ENCODE measurements at places on chromosomes 5 and 9.

- DNase-seq = peak; percentile 63
These were observed 23.4 kb downstream of the LCP2 start for GRCh38 chr5:170273968-170274710.

- DNase-seq = no peak
These were observed 200.5 kb upstream of the KLF9 start for GRCh38 chr9:70614786-70615463.

DNA sequence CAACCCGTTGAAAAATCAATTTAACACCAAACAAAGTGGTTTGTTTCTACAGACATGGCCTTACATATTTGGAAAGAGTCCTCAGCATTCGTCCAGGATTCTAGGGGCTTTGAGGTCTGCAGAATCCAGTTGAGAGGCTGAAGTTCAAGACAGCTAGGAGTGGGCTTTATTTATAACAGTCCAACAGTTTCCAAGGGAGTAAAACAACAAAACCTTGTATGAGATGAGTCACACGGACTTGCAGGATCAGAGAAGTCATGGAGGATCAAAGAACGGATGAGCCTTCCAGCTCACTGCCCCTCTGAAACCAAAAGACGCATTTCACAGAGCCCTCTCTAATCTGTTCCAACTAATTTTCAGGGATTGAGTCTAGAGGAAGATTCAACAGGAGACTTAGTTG lies 11.1 kb upstream of the ESM1 start:
- no peak for DNase-seq

DNA sequence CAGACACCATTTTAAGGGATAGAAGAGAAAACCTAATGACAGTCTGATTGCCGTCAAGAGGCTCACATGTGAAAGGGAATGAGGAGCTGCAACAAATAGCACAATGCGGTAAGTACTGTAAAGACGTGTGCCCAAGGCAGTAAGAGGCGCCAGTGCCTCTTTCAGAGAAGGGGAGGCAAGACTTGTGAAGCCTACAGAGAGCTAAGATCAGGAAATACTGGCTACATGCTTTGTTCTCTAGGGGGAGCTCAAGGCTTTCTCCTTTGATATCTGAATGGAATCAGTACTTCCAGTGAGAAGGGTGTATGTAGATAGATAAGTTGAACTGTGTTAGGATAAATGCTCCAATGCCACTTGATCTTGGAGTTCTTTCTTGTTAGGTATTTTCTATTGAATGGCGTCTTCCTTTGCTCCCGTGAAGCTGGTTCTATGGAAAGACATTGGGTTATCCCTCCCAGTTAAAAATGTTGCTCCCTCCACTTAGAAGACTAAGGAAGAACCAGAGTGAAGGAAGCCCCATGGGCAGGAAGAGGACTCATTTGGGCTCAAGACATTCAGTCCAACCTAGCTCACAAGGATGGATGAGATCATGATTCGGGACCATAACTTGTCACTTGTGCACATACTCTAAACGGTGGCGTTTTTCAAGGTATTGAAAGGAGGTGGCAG lies 23.5 kb upstream of the ALDOB start:
- DNase-seq = peak; percentile 9

GRCh38 chr9:115234094-115234493 lies 116.1 kb upstream of the TNC start:
- DNase-seq = no peak

GRCh38 chr9:122396614-122397148 lies 25.9 kb downstream of the PTGS1 start:
- DNase-seq = no peak

GRCh38 chr5:34731435-34732232 lies 75.5 kb downstream of the RAI14 start:
- DNase-seq = no peak

DNA sequence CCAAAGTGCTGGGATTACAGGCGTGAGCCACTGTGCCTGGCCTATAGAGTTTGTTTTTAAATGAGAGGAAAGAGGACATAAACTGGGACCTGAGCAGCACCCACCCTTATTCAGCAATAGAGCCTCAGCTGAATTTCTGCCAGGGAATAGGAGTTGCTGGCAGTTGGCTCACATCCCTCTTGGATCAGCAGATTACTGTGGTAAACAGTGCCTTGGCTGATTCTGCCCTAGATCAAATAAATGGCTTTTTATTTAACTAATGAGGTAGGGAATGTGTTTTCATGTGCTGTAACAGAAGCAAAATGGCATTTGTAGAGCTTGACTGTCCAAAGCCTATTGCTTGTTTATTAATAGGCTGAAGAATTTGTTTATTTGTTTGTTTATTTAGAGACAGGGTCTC lies 2.1 kb downstream of the ARHGEF37 start:
- DNase-seq = no peak

- DNase-seq = no peak
These were observed 13.3 kb downstream of the PHF2 start for GRCh38 chr9:93589688-93590087.

GRCh38 chr9:83059417-83059816 lies 3.5 kb downstream of the RASEF start:
- DNase-seq = no peak

- no peak for DNase-seq
These were observed 2.6 kb downstream of the IGFBPL1 start for GRCh38 chr9:38421498-38422211.

DNA sequence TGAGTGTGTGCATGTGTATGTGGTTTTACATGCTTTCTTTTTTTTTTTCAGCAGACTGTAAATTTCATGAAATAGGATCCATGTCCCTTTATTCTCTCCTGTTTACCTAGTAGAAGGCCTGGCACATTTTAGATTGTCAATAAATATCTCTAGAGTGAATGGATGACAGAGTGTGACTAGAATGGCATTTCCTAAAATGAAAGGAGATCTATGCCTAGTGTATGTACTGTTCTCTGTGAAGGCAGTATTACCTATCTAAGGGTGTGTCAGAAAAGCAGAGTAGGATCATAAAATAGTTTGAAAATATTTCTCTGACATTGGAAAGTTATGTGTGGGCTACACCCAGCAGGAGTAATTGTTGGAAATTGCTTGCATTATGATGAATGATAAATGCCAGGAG lies 1876.0 kb upstream of the C9orf72 start:
- DNase-seq = no peak

- DNase-seq = no peak
These were observed 40.9 kb downstream of the RFK start for GRCh38 chr9:76353280-76353679.

- no peak for DNase-seq
These were observed 437.7 kb downstream of the SPOCK1 start for GRCh38 chr5:137061382-137061781.

DNA sequence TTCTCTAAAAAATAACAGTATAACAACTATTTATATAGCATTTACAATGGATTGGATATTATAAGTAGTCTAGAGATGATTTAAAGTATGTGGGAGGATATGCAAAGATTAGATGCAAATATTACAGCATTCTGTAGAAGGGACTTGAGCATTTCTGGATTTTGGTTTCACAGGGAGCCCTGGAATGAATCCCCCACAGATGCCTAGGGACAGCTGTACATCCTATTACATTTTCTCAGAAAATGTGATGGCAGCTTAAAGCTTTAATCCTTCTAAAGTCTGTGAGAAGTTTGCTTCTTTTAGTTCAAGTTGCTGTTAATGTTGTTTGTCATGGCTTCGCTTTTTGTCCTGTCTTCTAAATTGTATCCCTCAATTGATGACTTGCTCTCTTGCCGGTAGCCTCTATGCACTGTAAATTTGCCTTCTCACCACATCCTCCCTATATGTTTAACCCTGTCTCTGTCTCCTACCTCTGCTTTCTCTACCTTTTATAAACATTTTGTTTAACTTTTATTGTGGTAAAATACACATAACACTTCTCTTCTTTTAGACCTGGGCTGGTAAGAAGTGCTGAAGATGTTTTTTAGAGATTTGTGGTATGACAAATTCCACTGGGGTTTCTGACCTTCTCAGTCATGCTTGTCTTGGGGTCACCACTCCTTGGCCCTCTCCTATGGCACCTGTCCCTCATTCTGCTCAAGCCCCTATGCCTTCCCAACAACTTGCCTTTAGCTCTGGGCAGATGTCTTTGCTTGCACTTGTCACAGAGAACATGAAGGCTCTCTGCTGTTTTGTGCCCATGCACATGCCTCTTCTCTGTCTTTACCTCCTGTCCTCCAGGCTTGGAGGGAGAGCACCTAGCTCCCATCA lies 37.9 kb downstream of the LNPEP start:
- no peak for DNase-seq

DNA sequence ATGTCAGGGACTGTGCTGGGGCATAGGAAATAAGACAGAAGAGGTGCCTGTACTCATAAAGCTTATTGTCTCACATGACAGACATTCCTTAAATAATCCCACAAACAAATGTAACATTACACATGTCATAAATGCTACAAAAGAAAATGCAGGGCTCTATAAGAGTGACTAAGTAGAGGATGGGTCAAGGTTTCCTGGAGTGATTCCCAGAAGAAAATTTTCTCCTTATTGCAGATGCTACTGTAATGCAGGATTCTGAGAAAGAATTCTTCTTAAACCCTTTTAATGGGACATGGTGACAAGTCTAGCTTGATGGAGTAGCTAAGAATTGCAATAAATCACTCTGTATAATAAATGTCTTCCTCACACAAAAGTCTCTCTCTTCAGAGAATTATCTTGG lies 55.7 kb downstream of the SH3TC2 start:
- DNase-seq = no peak

DNA sequence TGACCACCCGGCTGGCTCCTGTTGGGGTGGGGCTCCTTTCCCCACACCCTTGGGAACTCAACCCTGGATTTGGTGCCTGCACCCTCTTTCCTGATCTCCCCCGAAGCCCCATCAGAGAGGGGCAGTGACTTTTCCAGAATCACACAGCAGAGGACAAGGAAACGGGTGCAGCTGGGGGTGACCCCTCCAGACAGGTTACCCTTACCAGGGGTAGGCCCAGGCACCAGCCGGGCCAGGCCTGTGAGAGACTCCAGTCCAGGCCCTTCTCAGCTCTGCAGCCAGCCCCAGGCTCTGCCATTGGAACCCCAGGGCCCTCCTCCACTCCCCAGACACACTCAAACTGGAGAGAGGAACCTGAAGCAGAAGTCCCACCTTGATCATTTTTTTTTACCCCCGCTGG lies 19.0 kb upstream of the PHYHD1 start:
- DNase-seq = no peak

GRCh38 chr5:159337016-159337955 lies 7.0 kb upstream of the IL12B start:
- DNase-seq = no peak

GRCh38 chr5:101643794-101644193 lies 652.3 kb downstream of the SLCO4C1 start:
- DNase-seq = no peak

- DNase-seq = peak; percentile 41
These were observed 2.7 kb downstream of the MLLT3 start for GRCh38 chr9:20619487-20620200.

GRCh38 chr9:112076814-112077213 lies 98.3 kb downstream of the SUSD1 start:
- DNase-seq = no peak

DNA sequence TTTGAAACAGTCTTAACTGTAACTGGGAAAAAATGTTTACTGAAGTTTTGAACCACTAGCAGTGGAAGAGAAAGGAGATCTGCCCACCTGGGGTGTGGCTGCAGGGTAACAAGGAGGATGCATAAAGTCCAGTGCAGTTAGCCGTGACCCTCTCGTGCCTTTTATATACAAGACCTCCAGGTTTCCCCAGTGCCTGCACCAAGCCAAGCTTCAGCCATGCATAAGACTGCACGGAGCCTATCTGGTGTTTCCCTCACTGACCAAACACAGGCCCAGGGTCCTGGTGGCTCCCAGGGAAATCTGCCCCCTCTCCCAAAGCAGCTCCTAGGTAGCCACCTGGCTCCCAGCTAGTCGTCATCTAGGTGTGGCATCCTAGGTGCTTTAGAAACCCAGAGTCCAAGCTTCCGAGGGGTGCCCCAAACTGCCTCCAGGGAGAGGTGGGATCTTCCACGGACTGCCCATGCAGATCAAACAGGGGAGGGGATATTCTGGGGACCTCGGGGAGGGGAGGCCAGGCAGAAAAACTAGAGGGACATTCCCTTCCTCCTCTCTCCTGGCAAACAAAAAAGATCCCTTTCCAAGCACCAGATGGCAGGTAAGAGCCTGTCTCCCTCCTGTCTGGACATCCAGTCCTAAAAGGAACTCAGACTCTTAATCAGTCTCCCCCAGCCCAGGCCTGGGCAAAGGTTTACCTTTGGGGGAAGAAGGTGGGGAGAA lies 2.7 kb downstream of the SHB start:
- no peak for DNase-seq

DNA sequence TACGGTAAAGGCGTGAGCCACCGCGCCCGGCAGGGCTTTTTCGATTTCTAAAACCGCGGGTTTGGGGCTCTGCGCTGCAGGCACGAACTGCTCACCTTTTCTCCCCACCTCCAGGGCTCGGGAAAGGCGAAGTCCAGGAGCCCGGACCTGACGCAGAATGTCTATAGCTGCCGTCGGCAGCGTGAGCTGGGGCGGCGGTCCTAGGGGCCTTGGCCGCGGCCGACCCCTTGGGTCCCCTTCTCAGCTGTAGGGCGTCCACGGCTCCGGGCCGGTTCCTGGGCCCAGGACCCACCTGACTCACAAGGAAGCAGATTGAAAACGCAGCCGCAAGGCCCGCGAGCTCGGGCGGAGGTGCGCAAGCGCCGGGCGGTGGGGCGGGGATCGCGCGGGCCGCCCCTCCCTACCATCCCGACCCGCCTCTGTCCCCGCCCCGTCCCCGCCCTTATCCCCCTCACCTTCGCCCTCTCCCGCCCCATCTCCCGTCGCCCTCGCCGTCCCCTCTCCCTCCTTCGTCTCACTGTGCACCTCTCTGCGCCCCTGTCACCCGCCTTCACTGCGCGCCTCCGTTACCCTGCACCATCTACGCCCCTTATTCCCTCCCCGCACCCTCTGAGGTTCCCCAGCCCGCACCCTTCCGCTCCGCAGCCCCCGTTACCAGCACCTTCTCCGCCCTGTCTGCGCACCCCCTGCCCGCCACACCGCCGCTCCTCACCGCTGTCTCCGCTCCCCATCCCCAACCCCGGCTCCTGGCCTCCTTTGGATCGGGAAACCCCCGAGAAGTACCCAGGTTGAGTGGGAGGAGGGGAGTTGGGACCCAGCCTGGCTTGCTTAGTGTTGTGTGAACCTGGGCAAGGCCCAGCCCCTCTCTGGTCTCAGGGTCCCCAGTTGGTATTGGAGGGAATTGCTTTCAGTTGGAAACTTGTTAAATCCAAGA lies at the start of gene HDHD3:
HDHD3 (minus strand) TSS at position 353 of the 934 bp plus-strand sequence. CDS start 2,632 bp downstream, outside the sequence.
- peak; percentile 75 for DNase-seq

DNA sequence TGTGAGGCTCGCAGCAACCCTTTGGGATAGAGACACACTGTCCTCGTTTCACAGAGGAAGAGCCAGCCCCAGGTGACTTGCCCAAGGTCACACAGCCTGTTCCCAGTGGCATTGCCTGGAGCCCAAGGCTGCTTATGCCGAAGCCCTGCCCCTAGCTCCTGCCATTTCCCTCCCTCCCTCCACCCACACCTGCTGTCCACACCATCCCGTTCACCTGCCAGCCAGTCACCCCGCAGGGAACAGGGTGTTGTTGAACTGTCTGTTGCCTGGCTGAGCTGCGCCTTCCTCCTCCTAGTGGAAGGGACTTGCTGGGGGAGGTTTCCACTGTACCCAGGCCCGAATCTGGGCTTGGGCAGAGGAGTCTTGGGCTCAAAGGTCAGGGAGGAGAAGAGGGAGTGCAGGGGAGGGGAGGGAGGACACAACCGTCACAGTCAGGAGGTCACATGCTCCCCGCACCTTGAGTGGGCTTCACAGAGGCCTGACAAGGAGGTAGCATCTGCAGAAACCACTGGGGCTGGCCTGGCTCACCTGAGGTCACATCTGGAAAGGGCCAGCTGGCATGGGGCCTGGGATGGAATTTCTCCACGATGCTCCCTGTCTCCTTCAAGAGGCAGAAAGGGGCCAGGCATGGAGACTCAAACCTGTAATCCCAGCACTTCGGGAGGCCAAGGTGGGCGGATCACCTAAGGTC lies 6.3 kb downstream of the TTC16 start:
- no peak for DNase-seq

Data from naive thymus-derived CD4-positive, alpha-beta T cell (primary cell).